ENCODE measurements at places on chromosomes 16 and 17.

GRCh38 chr16:71676236-71676635 lies 48.3 kb downstream of the PHLPP2 start:
- DNase-seq = no peak

DNA sequence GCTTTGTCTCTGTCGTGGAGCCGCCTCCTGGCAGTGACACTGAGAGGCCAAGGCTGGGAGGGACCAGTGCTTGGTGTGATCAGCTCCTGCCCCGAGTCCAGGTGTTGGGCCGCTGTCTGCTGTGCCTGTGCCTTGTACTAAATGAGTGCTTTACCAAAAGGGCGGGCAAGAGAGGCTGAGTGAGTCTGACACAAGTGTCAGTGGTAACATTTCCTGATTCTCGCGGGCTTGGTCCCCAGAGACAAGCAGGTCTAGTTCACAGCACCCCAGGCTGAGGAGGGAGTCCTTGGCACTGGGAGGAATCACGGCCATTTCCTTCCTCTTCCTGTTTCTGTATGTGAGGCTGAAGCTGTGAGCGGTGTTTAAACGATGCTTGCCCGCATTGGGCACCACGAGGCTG lies 30.2 kb downstream of the PLD6 start:
- DNase-seq = peak; percentile 25

DNA sequence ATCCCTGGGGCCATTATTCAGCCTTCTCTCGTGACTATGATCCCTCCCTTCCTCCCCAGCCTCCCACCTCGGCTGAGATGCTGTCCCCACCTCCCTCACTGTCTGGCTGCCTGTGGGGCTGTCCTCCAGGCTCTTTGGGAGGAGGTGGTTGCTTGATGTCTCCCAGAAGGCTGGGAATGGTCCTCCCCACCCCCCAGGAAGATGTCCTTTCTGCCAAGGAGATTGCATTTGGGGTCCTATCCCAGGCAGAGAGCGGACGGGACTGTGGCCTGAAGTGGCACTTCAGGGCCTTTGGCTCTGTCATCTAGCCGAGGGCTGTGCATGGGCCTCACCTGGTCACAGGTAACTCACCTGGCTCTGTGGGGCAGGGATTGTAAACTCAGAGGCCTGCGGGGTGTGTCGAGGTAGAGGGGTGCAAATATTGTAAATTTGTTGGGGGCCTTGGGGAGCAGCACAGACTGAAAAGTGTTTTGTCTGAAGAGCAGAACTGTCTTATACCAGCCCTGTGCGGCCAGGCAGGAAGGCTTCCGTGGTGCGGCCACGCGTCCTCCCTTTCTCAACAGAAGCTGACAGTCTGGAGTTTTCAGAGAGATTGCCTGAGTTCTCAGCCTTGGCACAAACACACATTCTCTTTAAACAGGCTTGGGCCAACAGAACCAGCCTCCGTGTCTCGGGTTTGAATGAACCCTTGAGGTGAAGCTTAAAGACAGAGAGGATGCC lies 177.9 kb downstream of the SEC14L1 start:
- DNase-seq = no peak

DNA sequence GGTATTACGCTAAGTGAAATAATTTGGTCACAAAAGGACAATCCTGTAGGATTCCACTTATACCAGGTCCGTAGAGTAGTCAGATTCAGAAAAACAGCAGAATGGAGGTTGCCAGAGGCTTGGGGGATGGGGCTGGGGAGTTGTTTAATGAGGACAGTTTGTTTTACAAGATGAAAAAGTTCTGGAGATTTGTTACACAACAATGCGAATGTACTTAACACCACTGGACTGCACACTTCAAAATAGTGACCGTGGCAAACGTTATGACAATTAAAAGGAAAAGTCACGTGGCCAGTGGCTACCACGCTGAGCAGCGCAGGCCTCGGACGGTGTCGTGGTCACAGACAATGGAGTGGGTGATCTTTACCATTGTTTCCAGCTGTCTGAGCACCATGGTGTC lies 338.1 kb downstream of the SEC14L1 start:
- no peak for DNase-seq

DNA sequence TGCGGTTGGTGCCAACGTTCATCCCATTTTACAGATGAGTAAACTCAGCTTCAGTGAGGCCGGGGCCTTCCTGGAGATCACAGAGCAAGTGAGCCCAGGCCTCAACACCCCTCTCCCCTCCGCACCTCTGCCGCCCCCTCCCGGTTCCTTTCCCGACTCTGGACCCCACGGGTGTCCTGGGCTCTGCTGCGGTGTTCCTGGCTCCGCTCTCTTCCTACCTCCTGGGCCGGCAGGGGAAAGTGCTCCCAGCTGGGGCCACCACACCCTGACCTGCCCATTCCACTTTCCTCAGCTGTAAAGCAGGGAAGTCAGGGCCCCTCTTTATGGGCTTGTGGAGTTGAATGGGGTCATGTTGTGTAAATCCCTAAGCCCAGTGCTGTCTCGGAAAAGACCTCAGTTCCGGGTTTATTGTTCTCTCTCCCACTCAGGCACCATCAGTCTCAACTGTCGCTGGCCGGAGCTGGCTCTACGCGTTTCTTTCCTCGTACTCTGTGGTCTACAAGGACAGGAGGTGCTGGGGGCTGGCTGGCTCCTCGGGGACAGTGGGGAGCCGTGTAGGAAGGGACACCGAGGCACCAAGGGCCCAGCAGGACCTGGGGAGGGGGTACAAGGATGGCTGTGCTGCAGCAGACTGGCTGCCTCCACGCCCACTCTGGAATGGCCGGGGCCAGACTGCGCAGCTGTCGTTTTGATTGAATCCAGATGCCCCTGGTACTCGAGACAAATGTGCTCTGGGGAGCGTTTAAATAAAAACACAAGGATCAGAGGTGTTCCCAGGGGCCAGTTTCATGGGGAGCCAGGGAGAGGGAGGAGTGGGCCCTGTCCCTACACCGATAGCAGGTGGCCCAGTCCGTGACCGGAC lies 21.7 kb upstream of the ACSF3 start:
- DNase-seq = no peak

DNA sequence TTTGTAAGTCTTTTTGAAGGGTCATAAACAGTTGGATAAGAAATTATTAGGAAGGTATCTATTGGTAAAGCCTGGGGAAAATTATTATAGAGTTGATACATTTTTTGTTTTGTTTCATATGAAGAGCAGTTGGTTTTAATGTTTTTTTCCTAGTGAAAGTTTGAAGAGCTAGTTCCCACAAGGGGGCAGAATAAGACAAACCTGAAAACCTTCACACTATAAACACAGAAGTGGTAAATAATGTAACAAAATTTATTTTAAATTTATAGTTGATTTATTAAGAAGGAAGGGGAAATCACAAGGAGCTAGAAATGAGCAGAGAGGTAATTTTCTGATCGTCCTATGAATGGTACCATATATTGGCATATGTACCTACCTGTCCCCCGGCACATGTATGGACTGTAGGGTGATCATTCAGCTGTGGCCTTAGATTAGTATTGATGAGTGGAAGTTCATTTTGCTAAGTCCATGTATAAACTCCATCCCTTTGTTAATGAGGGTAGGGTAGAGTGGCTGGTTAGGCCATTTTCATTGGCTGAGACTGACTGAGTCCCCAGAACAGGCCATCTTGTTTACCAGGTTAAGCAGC lies 116.3 kb downstream of the TANC2 start:
- DNase-seq = no peak

DNA sequence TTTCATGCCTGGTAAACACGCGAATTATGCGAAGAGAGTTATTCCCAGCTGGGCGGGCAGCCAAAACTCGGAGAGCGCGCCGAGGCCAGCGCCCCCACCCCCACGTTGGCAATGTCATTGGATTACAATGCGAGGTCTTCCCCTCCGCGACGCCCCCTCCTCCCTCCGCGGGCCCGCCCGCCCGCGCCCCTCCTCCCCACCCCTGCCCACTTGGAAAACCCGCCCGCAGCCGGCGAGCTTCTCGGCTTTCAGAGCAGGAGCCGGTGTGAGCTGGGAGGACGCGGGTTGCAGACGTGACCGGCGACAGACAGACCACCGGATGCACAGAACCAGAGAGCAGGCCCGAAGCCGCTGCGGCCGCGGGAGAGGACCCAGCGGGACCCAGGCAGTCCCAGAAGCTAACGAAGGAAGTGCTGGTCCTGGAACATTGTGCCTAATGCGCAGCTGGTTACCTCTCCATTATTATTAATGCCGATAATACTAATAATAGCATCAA lies 4.0 kb downstream of the NOG start:
- DNase-seq = no peak

DNA sequence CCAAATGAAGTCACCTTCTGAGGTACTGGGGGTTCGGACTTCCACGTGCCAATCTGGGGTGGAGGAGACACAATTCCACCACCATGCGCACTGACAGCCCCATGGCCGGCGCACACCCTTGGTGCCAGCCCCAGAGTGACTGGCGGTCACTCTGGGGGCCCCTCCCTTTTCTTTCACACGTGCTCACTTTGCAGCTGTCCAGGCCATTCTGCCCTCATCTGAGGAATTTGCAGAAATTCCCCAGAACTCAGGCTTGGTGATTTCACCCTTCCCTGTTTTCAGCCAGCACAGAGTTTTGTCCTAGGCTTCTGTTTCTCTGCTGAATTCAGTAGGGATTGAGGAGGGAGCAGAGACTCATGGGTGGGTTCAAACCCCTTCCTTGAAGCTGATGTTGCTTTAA lies 54.8 kb downstream of the CDRT4 start:
- no peak for DNase-seq

GRCh38 chr16:81711657-81712319 lies 67.3 kb upstream of the PLCG2 start:
- DNase-seq = no peak

GRCh38 chr17:4208238-4208637 lies 55.5 kb downstream of the ANKFY1 start:
- no peak for DNase-seq

- DNase-seq = no peak
Measured at GRCh38 chr16:17520561-17520960, 49.8 kb upstream of the XYLT1 start.

DNA sequence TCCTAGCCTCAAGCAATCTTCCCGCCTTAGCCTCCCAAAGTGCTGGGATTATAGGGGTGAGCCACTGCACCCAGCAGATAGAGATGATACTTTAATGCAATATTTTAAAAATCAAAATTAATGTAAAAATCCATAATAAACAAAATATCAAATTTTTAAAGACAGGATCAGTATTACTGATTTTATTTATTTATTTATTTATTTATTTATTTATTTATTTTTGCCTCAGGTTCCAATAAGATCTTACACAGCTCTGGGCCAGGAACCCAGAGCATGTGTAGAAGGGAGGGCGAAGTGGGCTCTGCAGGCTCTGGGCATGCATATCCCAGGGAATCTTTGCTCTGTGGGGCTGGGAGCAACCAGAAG lies 41.6 kb downstream of the FZD2 start:
- DNase-seq = no peak

DNA sequence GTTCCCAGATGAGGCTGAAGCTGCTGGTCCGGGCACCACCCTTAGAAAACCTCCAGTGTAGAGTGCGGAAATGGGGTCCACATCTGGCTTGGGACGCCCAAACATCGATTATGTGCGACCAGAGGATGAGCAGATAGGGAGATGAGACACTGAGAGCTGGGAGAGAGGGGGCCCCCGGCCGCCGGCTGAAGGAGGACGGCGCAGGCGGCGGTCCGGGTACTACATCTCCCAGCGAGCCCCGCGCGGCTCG lies 182 bp upstream of the SPECC1 start:
- DNase-seq = no peak

- no peak for DNase-seq
Measured at GRCh38 chr16:19753815-19754643, 36.0 kb downstream of the IQCK start.

- no peak for DNase-seq
Measured at GRCh38 chr16:55981557-55981956, 106.4 kb upstream of the CES5A start.

GRCh38 chr17:80706463-80706867 lies 161.8 kb downstream of the RPTOR start:
- DNase-seq = no peak

DNA sequence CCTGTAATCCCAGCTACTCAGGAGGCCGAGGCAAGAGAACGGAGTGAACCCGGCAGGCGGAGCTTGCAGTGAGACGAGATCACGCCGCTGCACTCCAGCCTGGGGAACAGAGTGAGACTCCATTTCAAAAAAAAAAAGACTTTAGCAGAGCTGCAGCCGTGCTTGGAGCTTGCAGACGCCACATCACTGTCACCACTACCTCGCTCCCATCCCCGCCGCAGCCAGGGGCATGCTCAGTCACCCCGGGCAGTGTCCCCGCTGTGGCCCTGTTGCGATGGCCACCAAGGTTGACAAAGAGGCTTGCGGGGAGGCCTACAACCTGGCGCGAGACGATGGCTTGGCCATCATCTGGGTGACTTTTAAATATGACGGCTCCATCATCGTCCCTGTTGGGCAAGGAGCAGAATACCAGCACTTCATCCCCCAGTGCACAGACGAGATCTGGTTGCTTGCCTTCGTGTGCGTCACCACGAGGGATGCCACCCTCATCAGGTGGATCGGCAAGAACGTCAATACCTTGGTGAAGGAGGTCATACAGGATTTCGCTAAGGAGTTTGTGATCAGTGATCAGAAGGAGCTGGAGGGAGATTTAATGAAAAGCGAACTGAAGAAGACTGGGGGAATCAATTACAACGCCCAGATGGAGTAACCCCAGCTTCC lies 118.1 kb downstream of the TNFRSF13B start:
- no peak for DNase-seq

DNA sequence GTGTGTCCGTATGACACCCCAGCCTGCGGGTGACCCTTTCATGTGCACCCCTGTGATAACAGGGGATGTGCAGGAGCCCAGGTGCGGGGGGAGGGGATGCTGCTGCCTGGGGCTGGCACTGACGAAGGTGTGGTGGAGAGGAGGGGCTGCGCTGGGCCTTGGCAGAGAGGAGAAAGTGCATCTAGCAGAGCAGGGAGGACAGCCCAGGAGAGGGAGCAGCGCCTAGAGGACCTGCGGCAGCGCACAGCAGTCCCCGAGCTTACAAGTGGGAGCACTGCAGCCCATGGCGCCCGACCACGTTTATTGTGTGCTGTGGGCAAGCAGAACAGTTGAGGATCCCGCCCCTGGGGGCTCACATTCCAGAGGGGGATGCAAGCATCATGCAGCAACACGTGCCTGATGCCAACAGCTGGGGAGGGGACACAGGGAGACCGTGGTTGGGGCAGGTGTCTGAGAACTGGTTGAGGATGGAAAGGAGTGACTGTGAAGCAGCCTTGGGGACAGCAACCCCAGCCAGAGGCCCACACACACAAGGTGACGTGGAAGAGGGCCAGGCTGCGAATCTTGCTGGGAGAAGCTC lies 10.9 kb upstream of the SLC7A5 start:
- DNase-seq = no peak

- no peak for DNase-seq
Measured at GRCh38 chr17:32568705-32569104, 81.9 kb downstream of the CDK5R1 start.

GRCh38 chr17:81549826-81550225 lies 2.3 kb downstream of the FAAP100 start:
- DNase-seq = no peak

DNA sequence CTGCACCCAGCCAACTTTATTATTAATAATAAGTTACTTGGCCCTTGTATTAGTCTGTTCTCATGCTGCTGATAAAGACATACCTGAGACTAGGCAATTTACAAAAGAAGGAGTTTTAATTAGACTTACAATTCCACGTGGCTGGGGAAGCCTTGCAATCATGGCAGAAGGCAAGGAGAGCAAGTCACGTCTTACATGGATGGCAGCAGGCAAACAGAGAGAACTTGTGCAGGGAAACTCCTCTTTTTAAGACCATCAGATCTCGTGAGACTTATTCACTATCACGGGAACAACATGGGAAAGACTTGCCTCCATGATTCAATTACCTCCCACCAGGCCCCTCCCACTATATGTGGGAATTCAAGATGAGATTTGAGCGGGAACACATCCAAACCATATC lies 47.7 kb downstream of the SYT17 start:
- DNase-seq = no peak

GRCh38 chr17:46089389-46089965 lies 90.4 kb downstream of the STH start:
- no peak for DNase-seq

Measured in DND-41 (cell line).